Esophagus muscularis mucosa (tissue), 4 donors: ENCODE measurements at places on chromosomes 12 and 14. TPM values are rescaled to one million over a fixed set of nuclear protein-coding genes. Genes with fewer than 3 reads are reported as not detected.

Gene NPFF
- total RNA-seq = not detected

Gene ERP27
- total RNA-seq = 1.0 TPM

Gene OAS1
- 9.9 TPM for total RNA-seq

Gene PHETA1
- 15.6 TPM for total RNA-seq

Gene CMKLR1
- total RNA-seq = 10.2 TPM

Gene POTEG
- not detected for total RNA-seq

Gene IRAK3
- 14.1 TPM for total RNA-seq

Gene LYZ
- 14.9 TPM for total RNA-seq

Gene ZC2HC1C
- 4.3 TPM for total RNA-seq
